ENCODE measurements at places on chromosomes 7 and 10.

- DNase-seq, result no peak
Measured at GRCh38 chr10:14487488-14487883, 156.8 kb upstream of the FRMD4A start.

DNA sequence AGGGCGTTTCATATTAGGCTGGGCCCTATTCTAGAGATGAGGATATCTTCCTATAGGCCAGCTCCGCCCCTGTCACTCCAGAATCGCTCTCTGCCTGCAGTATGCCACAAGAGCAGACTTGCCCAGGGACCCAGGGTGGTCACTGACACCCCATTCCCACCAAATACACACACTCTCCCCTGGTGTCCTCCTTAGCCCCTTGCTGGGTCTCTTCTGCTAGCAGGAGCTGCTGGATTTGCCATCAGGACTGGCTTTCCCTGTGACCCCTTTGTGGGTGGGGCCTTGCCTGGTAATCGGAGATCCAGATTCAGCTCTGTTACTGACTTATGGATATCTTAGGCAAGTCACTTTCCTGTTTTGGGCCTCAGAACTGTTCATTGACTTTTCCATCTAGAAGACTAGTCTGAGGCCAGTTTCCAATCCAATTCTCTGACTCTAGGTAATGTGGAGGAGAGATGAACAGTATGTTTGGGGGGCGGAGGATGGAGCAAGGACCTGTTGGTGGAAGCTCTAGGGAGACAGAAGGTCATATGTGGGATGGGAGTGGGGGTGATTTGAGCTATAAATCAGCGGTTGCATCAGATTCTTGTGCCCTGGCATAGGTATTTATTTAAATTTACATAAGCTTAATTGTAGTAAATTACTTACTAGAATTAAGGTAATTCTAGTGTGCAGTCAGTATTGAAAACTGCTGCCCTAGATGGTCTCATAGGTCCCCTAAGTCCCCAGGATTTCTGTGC is 1.6 kb downstream of the TSPAN15 start:
- DNase-seq, result no peak

DNA sequence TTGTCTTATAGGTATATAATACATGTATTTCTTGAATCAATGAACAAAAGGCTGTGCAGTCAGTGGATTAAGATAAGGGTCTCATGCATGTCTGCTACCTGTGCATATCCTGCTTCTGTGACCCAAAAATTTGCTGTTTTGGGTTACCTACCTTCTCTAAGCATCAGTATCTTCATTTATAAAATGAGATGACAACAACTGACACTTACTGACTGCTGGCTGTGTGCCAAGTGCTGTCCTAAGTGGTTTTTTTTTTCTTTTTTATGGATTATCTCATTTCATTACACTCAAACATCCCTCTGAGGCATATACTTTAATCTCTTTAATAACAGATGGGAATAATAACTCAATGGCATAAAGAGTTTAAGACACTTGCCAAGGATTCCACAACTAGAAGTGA is 2.1 kb downstream of the PDK4 start:
- no peak for DNase-seq

- no peak for DNase-seq
Measured at GRCh38 chr7:157461573-157462418, 125.0 kb downstream of the DNAJB6 start.

DNA sequence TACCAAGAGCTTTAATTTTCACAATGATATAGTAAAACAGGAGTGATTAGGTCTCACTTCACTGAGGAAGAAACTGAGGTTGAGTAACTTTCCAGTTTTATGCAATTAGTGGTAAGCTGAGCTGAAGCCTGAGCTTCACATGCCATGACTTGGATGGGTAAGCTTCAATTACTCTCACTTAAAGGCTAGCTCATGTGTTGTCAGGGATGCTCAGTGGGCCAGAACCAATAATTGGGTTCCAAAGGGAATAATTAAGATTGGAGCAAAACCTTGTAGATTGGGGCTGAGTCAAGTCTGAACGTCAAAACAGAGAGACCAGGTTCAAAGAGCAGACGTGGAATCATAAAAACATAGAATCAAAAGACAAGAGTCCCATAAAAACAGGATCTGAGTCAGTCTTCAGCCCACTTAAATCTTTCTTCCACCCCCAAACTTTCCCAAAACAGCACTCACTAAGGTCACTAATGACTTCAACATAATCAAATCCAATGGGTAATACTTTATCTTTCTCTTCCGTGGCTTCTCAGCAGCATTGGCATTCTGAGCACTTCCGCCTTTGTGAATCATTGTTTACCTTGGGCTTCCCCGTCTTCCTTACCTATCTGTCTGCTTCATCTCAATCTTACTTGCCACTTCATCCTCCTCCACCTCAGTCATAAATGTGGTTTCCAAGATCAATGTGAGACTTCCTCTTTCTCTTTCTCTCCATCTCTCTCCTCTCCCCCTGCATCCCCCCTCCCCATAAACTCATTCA is 23.0 kb upstream of the EGFR start:
- DNase-seq, result peak; percentile 69

- DNase-seq, result peak; percentile 93
Measured at GRCh38 chr7:47979145-47979831, at the start of gene HUS1. HUS1 (minus strand) TSS chr7:47979615; CDS start chr7:47979519, 96 bp downstream.

GRCh38 chr10:104835422-104835821 is 194.3 kb downstream of the SORCS3 start:
- DNase-seq, result no peak

GRCh38 chr10:88793712-88794299 is 8.7 kb upstream of the LIPM start:
- DNase-seq, result peak; percentile 75

DNA sequence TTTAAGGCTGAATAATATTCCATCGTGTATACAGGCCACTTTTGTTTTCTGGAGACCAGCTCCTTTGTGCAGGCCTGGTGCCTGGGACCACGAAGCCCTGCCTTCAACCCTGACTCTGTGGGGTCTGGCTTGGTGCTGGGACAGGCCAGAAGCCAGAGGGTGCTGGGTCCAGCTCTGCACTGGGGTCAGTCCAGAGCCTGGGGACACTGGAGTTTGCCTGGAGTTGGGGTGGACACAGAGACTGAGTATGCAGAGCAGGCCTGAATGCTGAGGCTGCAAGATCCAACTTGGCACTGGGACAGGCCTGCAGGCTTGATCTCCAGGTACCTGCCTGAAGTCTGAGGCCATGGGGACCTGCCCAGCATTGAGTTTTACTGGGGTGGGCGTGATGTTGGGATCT is 558.8 kb upstream of the CNTNAP2 start:
- DNase-seq, result no peak

DNA sequence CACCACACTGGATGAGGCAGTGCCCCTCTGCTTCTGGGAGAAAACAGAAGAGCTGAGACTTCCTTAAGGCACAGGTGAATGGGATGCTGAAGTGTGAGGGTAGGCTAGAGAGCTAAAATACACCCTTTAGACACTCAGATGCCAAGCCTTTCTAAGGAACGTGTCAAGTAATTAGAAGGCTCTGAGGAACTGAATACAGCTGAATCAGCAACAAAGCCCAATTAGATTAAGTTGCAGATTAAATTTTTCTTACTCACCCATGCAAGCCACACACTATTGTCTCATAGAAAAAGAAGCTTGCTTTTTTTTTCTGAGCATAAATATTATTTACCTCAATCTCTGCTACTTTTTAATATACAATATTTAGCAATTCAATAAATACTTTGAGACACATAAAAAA is 354.3 kb upstream of the NRG3 start:
- no peak for DNase-seq

- no peak for DNase-seq
Measured at GRCh38 chr7:24750441-24751055, 6.7 kb downstream of the GSDME start.

GRCh38 chr7:133445617-133446016 is 192.7 kb downstream of the EXOC4 start:
- DNase-seq, result no peak

DNA sequence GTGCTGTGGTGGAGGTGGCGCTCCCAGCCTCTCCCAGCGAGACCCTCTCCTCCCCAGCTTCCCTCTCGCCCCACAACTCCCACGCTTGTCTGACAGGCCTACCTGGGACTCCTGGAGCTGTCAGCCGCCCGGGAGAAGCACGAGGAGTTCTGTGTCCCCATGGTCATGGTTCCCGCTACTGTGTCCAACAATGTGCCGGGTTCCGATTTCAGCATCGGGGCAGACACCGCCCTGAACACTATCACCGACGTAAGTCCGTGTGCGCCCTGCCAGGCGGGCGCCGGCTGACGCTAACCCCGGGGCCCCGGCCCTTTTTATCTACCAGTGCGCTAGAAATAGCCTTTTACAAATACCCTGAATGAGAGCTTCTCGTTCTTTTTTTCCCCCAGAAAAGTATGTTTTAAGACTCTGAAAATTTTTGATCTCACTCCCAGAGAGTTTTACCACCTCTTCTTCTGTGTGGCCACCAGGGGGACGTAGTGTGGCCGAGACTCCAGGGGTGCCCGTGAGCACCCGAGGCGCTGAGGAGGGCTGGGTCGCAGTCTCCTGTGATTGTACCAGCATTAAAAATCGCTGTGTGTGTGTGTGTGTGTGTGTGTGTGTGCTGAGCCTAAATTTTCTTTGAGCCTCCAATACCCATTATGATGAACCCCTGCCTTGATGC is 52.6 kb downstream of the PFKP start:
- no peak for DNase-seq

DNA sequence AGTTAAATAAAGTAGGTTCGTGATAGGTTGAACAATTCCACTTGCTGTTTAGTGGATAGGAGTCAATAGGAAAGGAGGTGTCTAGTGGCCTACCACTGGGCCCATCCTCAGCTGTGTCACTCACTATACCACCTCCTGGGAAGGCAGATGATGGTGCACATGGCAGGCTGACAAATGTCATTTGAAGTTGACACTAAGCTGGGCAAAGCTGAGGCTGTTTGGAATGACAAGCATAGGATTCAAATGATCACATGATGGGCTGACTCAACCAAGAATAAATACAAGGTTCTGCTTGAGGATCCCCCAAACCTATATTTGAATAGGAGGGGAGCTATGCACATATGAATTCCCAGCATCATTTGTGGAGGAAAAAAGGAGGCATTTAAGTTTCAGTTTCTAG is 489.8 kb downstream of the RPS24 start:
- DNase-seq, result no peak

GRCh38 chr7:112484671-112485167 is 3.9 kb downstream of the LSMEM1 start:
- DNase-seq, result no peak

- no peak for DNase-seq
Measured at GRCh38 chr7:157418204-157419034, 81.6 kb downstream of the DNAJB6 start.

DNA sequence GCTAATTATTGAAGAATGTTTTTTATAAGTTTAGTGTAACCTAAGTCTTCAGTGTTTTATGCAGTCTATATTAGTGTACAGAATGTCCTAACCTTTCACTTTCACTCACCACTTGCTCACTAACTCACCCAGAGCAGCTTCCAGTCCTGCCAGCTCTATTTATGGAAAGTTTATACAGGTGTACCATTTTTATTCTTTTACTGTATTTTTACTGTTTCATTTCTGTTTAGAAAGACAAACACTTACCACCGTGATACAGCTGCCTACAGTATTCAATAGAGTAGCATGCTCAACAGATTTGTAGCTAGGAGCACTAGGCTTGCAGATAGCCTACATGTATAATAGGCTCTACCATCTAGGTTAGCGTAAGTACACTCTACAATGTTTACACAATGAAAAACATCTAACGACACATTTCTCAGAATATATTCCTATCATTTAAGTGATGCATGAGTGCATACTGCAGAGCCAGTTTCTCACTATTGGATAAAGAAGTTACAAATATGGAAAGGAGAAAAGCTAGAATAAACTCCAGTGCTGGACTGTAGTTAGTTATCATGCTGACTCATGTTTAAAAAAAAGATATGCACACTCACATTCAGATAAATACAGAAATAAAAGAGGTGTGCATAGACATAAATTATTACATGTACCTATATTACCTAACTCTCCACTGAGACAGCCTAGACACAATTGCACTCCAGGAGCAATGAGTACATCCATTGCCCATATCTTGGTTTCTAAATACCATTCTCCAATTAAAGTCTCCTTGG is 30.4 kb downstream of the STEAP1B start:
- DNase-seq, result no peak

- no peak for DNase-seq
Measured at GRCh38 chr10:74681917-74682627, 144.3 kb upstream of the KAT6B start.

- DNase-seq, result peak; percentile 74
Measured at GRCh38 chr10:70232155-70232858, 922 bp downstream of the PPA1 start.

DNA sequence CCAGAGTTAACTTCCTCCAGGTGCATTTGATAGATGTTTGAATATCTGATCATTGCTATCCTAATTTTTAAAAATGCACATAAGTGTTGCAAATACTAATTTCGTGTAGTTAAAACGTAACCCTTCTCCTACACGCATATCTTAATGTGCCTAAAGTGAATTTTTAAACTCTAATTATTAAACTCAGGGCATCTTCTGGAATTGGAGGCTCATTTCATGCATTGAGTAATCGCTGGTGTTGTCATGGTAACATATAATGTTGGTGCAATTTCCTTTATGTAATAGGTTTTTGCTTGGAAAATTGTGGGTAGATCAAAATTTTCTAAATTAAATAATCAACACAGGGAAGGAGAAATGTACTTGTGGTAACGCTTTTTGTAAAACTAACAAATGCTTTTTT is 56.2 kb downstream of the ARMC3 start:
- no peak for DNase-seq

- no peak for DNase-seq
Measured at GRCh38 chr7:77482015-77482414, 55.1 kb upstream of the PTPN12 start.

GRCh38 chr7:134649226-134649775 is 2.6 kb downstream of the BPGM start:
- DNase-seq, result no peak

- no peak for DNase-seq
Measured at GRCh38 chr7:32244806-32245345, 174.7 kb upstream of the PDE1C start.

DNA sequence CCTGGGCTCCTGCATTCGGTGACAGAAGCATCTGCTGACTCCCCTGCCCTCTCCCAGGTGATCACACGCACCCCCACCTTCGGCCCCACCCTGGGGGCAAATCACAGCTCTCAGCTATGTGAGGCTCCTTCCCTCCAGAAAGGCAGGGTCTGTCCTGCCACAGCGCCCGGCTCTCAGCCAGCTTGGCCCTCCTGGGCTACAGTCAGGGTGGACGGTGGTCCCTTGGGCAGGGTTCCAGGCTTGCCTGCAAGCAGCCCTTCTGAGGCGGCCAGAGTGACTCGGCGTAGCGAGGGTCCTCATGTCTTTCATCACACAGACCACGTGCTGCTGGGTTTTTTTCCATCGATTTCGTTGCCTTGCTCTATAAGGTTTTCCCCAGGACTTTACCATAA is 53.6 kb upstream of the EBF3 start:
- DNase-seq, result no peak

- DNase-seq, result peak; percentile 75
Measured at GRCh38 chr10:132449051-132449810, 52.2 kb downstream of the PWWP2B start.

- no peak for DNase-seq
Measured at GRCh38 chr10:76444034-76444800, 1012.8 kb downstream of the LRMDA start.

GRCh38 chr10:79608505-79609375 is 2.0 kb upstream of the SFTPA1 start:
- DNase-seq, result peak; percentile 57
